ENCODE measurements at places on chromosomes 4 and X.

DNA sequence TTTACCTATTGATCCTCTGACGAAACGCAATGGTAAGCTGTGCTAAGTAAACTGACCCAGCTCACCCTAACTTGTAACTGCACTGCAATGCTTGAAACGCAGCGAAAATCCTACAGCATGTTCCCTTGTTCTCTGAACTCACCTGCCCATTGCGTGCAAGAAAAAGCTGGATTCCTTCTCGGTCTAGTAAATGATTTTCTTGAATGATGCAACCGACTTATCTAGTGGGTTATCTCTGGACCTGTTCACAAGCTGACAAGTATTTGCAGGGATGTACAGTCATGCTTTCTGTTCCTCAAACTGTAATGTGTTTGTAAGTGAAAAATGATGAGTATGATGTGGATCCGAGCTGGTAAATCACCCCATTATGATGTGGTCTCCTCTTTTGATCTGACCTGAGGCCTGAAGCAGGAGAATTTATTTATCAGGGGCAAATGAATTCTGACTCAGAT is 140.1 kb downstream of the BTC start:
- no peak for DNase-seq

GRCh38 chr4:185357211-185357610 is 38.5 kb downstream of the LRP2BP start:
- no peak for DNase-seq

DNA sequence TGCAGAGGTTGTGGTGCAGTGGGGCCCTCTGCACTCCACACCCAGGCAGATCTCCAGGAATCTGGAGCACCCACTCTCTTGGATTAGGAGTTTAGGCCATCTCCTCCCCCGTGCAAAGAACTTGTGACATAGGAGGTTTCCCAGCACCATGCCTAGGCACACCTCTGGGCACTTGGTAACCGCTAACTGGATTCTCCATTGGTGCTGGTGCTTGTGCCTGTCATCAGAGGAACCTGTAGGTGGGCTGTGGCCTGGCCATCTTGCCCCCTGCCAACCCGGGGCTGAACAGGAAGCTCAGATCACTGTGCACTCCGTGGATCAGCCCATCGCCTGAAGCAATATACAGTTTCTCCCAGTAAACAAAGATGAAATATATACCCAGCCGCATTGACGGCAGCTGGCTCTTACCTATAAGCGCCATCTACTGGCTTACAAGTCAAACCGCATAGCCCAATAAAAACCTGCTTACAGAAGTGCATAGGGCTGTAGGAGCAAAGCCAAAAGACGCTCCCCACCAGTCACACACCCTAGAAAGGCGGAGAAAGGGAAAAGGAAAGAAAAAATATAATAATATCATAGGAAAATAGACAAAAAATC is 19.1 kb upstream of the TEX13B start:
- peak; percentile 34 for DNase-seq

GRCh38 chr4:73139991-73140390 is 70.5 kb upstream of the COX18 start:
- DNase-seq, result no peak

GRCh38 chr4:12579172-12579571 is 905.0 kb downstream of the RAB28 start:
- DNase-seq, result no peak

GRCh38 chr4:123671636-123672404 is 275.2 kb downstream of the SPRY1 start:
- peak; percentile 34 for DNase-seq

- DNase-seq, result no peak
Observed at GRCh38 chr4:51958199-51958968, 61.8 kb downstream of the LRRC66 start.

DNA sequence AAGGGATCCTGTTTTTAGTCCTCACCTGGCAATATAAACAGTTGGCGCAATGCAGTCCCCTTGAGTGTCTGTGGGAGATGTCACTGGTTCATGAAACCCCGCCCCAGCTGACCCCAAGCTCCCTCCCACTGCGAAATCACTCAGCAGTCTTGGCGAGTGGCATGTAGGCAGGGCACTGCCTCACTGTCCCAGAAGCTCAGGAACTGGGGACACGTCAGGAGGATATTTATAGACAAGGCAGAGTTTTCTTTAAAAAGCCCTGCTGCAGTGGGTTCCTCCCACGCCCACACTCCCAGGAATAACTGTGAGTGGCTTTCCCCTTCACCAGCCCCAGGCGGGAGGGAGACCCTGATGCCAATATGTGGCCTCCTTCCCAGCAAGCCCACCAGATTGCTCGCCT is 44.3 kb upstream of the PPP2R2C start:
- no peak for DNase-seq

GRCh38 chr4:20552004-20552403 is 148.3 kb upstream of the PACRGL start:
- DNase-seq, result no peak

- no peak for DNase-seq
Observed at GRCh38 chr4:145583191-145584055, 35.8 kb upstream of the MMAA start.

- DNase-seq, result no peak
Observed at GRCh38 chr4:185813133-185813532, 1.1 kb upstream of the SORBS2 start.

GRCh38 chr4:183244019-183244418 is 76.1 kb downstream of the CLDN22 start:
- no peak for DNase-seq

DNA sequence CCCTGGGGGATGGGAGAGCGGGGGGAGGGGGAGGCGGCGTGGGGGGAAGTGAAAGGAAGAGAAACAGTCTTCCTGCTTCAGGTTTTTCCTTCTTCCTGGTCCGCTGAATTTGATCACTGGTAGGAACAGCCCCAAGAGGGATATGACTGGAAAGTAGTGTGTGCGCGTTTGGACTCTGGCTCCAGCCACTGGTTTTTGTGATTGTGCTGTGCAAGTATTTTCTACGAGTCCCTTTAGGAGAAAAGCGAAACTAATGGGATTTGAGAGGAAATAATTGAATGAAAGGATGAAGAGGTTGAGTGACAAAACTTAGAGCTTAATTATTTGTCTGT is 836 bp downstream of the PRRG1 start:
- no peak for DNase-seq

DNA sequence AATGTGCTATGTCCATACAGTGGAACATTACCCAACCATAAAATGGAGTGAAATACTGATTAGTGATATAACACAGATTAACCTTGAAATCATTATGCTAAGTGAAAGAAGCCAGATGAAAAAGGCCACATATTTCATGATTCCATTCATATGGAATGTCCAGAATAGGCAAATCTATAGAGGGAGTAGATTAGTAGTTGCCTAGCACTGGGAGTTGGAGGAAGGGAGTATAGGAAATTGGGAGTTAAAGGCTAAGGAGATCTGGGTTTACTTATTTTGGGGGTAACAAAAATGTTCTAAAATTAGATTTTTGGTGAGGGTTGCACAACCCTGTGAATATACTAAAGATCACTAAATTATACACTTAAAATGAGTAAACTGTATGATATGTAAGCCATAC is 26.8 kb downstream of the ENOX2 start:
- DNase-seq, result no peak

DNA sequence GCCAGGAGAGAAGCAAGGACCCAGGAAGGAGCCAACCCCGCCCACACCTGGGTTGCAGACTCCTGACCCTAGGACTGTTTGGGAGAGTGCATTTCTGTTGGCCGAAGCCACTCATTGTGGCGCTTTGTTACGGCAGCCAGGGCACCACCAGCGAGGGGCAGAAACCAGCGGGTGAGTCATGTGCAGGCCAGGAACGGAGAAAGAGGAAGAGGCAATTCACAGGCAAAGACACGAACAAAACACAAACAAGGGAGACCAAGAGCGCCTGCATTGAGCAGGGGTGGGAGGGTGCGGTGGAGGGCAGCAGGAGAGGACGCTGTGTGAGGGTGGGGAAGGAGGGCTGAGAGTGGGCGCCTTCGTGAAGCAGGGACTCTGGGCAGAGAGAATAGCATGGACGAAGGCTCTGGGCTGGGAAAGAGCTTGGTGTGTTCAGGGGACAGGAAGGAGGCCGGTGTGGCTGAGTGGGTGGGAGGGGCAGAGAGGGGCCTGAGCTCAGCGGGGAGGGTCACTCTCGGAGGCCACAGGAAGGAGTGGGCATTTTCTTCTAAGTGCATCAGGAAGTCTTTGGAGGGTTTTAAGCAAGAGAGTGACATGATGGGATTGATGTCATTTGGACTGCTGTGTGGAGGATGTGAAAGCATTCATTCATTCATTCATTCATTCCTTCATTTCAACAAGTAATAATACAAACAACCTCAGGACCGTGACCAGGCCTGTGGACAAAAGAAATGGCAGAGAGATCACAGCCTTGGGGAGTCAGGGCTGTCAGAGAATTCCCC is 12.2 kb upstream of the WFS1 start:
- no peak for DNase-seq

- no peak for DNase-seq
Observed at GRCh38 chr4:144757969-144758368, 112.0 kb downstream of the HHIP start.

GRCh38 chr4:149549911-149550310 is 265.7 kb downstream of the IQCM start:
- DNase-seq, result no peak

GRCh38 chrX:136148391-136148790 is 1.1 kb downstream of the FHL1 start:
- DNase-seq, result no peak

DNA sequence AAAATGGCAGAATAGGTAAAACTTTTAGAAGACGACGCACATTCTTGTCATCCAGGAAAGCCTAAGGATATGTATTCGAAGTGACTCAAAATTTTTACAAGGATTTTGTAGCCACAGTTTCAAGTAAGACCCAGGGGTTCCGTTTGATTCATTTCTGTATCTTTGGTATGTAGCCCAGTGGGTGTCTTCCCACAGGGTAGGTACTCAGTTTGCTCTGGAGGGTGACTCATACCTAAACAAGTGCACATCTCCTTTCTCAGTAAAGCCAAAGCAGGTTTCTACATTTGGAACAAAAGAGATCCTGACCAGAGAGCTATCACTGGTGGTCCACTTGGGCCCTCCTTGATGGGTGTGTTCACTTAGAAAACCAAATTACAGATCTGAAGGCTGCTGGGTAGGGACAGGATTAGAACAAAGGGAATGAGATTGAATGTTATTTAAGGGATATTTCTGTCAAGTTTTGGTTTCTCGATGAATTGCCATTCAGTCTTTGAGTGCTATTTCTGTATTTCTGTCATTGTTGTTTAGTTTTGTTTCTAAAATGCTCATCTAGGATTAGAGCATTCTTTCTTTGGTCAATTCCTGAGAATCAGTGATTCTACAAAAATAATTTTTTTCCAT is 56.1 kb downstream of the PLS3 start:
- DNase-seq, result peak; percentile 54

DNA sequence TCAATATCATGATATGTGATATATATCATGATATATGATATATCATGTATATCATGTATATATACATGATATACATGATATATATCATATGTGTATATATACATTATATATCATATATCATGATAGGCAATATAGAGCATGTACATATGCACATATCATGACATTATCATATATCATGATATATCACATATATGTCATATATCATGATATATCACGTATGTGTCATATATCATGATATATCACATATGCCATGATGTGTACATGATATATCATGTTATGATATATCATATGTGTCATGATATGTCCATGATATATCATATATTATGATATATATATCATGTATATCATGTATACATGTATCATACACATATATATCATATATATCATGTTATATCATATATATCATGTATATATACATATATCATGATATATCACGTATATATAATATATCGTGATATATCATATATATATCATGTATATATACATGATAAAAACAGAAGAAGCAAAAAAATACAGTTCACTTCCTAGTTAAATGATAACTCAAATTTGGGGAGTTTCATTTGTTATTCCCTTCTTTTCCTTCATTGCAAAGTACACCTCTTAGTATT is 670.1 kb upstream of the EPHA5 start:
- DNase-seq, result no peak

- DNase-seq, result peak; percentile 13
Observed at GRCh38 chrX:20320461-20321159, 53.9 kb upstream of the RPS6KA3 start.

DNA sequence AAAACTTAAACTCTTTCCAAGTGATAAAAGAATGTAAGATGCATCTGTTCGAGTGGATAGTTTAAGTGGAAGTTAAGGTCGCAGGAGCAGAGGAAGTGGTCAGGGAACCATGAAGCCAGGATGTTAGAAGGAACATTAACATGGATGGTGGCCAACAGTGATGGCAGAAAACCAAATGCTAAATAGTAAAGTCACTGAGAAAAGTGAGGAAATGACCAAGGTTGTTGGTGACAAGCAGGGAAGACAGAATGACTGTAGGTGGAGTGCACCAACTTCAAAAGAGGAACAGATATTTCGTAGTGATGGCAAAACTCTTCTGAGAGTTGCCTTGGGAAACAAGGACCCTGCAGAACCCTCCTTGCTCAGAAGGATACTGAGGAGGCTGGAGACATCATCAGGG is 226.2 kb downstream of the PALLD start:
- DNase-seq, result no peak

GRCh38 chr4:120857312-120857711 is 65.2 kb downstream of the PRDM5 start:
- DNase-seq, result no peak

DNA sequence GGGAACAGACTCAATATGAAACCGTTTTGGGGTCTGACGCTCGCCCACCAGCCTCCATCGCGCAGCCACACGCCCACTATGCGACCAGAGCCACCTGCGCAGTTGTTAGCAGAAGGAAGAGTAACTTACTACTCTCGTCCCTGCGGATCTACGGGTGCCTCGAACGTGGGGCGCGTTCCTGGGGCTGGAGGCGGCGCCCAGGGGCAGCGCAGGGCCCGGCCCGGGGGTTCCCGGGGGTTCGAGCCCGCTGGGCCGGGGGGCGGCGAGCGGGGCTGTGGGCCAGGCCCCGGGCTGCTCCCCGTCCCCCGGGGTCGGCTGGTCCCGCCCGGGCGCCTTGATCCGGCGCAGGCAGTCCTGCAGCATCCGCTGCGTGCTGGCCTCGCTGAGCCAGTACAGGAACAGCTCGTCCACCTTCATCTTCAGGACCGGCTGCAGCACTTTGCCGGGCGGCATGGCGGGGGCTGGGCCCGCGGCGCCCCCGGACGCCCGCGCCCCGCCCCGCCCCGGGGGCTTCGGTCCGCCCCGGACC is 404 bp downstream of the PPP2R3B start:
- DNase-seq, result peak; percentile 65
